NCI-H2107 (cell line): ENCODE measurements at places on chromosomes 11 and 22.

- no peak for DNase-seq
Measured at GRCh38 chr11:61743486-61744095, 8.8 kb upstream of the MYRF start.

DNA sequence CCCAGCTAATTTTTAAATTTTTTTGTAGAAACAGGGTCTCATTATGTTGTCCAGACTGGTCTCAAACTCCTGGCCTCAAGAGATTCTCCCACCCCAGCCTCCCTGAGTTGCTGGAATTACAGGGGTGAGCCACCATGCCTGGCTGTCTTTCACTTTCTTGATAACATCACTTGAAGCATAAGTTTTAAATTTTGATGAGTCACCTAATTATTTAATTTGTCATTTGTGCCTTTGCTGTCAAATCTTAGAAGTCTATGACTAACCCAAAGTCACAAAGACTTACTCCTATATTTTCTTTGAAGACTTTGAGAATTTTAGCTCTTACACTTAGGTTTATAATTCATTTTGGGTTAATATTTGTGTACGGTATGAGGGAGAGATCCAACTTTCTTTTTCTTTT is 14.5 kb upstream of the MSANTD2 start:
- DNase-seq: no peak

- DNase-seq: no peak
Measured at GRCh38 chr11:119421941-119422808, 797 bp downstream of the THY1 start.

DNA sequence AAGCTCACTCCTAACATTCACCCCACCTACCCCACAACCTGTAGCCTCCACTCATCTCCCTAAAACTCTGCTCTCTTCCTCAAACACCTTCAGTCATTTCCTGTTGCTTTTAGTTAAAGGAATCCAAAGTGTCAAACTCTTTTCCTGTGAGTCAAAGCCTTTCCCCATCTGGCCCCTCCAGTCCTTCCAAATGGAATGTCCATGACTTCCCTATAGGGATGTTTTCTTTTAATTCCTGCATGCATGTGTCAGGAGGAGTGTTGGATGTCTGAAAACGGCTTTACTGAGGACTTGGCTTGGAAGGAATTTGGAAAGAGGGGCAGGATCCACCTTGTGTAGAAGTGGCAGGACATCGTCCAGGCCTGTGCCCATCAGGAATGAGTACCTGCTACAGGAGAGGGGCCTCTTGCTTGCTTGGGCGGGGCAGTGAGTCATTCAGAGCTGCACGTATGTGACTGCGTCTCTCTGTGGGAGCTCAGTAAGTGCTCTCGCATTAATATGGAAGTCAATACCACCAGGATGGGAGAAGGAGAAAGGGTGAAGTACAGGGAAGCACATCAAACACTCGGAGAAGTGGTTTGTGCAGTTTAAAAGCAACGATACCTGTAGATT is 491.9 kb downstream of the OPCML start:
- DNase-seq: no peak

DNA sequence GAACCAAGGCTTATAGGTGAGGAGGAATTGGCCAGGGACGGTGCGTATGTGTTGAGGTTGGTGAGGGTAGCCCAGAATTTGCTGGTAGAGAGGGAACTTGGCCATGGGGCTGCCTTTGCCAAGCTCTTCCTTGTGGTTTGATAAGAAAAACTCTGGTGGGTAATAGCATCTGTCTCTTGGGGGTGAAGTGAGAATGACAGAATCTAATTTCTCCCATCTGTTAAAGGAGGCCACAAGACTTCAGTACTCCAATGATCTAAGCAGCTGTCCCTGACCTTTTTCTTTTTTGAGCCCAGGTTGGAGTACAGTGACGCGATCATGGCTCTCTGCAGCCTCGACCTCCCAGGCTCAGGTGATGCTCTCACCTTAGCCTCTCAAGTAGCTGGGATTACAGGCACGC is 36.0 kb upstream of the PICK1 start:
- DNase-seq: no peak

DNA sequence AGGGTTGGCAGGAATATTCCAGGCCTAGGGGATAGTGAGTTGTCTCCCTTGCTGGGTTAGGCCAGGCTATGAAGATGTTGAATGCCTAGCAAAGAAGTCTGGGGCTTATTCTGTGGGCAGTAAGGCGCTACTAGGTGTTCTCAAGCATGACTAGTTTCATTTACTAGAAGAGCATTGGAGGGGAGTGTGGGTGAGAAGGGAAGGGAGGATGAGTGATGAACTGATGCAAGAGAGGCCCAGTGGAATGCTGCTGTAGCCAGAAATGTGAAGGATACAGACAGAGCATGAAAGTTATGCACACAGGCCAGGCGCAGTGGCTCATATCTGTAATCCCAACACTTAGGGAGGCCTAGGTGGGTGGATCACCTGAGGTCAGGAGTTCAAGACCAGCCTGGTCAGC is 33.5 kb downstream of the POU2F3 start:
- no peak for DNase-seq

DNA sequence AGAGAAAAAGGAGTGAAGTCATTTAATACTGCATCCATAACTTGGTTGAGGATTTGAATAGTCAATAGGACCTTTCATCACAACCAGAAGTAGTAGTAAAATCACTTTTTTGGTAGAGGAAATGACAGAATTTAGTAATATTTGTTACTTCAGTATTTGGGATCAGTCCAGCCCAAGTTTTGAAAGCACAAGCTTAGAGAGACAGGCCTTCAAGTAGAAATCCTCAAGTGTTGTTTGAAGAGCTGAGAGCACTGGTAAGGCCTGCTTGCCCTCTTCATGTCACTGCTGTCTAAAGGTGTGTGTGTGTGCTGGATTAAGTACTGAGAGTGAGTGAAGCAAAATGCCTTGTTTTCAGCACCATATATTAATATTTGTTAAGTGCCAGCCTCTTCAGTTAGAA is 137.3 kb downstream of the WNT11 start:
- no peak for DNase-seq

DNA sequence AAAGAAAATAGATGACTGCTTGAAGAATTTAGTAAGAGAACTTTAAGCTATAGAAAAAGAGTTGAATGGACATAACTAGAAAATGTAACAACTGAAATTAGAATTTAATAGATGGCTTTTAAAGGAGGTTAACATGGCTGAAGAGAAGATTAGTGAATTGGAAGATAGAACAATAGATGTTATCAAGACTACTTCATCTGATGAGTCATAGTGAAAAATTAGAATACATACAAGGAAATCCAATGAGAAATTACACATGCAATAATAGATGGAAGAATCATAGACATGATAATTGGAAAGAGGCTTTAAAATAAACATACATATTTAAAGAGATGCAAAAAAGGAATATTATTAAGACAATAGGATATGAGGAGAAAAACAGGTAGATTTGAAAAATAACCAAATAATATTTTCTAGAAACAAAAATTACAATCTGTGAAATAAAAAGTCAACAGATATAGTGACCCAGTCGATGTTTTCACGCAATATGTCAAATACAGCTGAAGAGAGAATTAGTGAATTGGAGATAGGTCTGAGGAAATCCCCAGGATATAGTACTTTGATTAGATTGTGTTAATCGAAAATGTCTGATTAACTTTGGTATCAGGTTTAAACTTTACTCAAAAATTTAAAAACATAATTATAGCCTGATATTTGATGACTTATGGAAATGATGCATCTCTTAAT is 28.2 kb downstream of the CAT start:
- no peak for DNase-seq

- DNase-seq: no peak
Measured at GRCh38 chr11:128563942-128564641, 23.3 kb downstream of the ETS1 start.

DNA sequence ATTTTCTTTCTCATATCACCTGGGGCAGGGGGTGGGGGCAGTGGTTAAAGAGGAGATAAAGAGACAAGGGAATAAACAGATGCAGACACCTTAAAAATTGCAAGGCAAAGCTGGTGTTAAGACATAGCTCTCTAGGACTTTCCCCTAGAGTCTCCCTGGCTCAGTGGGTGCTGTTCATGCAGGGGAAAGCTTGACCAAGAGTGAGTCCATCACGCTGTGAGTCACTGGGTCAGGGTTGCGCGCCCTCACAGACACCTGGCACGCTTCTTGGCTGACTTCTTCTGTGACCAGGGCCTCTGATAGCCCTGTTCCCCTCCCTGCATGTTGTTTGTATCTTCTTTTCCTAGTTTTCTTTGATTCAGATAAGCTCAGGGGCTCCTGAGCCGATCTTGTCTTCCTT is 31.9 kb downstream of the COMMD9 start:
- DNase-seq: no peak

GRCh38 chr22:25666308-25666707 is 75.7 kb upstream of the MYO18B start:
- DNase-seq: no peak

DNA sequence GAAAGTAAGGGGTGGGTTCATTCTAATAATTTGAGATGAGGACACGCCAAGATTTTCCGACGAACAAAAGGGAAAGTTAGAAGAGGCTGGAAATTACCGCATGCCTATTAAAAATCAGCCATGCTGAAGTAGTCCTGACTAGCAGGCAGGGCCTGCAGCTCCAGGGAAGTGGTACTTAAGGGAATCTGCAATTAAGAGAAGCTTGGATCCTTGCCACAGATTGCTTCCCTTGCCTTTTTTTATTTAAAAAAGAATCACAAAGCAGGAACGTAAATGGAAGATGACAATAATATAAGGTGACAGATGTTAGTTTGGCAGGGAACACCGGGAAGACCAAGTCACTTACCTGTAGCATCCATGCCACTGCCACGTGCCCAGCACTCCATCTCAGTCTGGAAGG is 359.3 kb downstream of the CADM1 start:
- DNase-seq: peak; percentile 22

DNA sequence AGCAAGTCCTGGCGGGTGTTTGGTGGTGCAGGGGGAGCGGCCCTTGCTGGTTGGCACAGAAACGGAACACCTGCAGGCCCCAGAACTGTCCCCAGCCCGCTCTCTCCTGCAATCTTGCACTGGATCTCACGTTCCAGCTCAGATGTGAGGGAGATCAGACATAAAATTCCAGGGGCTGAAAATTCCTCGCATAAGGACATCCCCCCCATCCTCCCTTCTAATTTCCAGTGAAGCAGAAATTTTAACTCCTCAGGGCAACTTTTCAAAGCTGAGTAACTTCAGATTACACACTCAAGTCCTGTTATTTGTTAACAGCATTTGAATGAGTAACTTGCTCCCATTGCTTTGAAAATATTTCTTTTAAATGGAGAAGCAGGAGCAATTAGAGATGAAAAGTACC is 40.3 kb upstream of the RASSF10 start:
- no peak for DNase-seq

DNA sequence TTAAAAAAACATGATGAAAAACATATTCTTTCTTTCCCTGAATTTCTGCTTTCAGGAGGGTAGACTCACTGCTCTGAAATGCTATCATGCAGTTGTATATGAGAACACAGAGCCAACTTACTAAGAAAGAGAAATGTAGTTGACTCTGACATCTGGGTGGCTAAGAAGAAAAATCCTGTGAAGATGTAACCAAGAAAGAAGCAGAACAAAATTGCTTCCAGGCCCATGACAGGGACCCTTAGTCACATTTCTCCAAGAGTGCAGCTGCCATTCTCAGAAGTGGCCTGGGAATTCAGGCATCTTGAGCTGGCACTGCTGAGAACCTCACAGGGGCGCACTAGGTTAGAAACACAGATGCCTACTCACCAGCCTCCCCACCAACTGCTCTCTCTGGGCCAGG is 73.6 kb downstream of the RPL27A start:
- DNase-seq: no peak

DNA sequence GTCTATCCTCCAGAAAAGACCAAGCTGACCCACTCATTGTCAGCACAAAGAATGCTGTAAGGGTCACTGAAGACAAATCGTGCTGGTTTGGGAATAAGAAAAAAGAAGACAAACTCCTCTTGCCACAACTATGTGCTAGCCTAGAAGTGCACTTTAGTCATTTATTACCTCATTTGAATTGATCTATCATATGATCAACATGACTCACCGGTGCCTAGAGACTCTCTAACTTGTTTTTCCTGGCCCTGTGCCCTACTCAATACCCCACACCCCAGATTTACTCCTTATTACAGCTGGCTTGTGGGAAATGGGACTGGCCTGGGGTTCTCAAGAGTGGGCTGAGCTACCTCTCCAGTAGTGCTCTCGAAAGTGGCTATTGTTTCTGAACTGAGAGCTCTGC is 35.9 kb upstream of the HORMAD2 start:
- DNase-seq: no peak

- no peak for DNase-seq
Measured at GRCh38 chr11:86741839-86742805, 58.2 kb upstream of the PRSS23 start.

DNA sequence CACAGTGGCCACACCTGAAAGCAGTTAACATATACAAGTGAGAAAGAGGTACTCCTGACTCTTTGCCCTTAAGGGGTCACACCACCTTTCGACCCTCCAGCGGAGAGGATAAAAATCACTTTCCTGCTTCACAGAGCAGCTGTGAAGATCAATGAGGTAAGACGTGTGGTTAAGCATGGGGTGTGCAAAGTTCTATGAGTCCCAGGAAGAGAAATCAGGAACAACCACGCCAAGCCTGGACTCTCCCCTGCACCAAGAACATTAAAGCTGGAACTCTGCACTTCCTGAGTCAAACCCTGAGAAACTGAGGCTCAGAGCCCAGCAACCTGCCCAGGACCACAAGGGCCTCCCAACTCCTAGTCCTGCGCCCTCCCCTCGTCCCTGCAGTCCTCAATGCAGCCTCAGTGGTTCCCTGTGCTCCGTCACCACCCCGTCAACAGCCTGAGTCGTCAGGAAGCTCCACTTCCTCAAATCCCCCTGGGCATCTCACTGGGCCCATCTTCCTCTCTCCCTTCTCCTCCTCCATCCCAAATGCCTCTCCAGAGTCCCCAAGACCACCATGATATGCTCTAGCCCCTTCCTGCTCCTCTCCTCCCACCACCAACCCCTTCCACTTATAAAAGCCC is 17.7 kb downstream of the TNKS1BP1 start:
- DNase-seq: no peak

- DNase-seq: no peak
Measured at GRCh38 chr11:76365038-76365679, 15.8 kb downstream of the THAP12 start.

GRCh38 chr11:40094954-40095353 is 1364.5 kb downstream of the LRRC4C start:
- no peak for DNase-seq

- DNase-seq: no peak
Measured at GRCh38 chr11:57709802-57710367, 2.1 kb downstream of the MED19 start.
